ENCODE measurements at places on chromosomes 12 and 14.

GRCh38 chr14:96639550-96639949 lies 137.4 kb downstream of the PAPOLA start:
- DNase-seq: no peak

DNA sequence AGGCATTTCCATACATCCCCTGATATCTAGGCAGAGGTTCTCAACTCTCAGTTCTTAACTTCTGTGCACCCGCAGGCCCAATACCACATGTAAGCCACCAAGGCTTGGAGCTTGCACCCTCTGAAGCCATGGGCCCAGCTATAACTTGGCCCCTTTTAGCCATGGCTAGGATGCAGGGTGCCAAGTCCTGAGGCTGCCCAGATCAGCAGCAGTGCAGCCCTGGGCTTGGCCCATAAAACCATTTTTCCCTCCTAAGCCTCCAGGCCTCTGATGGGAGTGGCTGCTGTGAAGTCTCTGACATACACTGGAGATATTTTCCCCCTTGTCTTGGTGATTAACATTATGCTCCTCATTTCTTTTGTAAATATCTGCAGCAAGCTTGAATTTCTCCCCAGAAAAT lies 110.3 kb upstream of the CNTN1 start:
- no peak for DNase-seq

DNA sequence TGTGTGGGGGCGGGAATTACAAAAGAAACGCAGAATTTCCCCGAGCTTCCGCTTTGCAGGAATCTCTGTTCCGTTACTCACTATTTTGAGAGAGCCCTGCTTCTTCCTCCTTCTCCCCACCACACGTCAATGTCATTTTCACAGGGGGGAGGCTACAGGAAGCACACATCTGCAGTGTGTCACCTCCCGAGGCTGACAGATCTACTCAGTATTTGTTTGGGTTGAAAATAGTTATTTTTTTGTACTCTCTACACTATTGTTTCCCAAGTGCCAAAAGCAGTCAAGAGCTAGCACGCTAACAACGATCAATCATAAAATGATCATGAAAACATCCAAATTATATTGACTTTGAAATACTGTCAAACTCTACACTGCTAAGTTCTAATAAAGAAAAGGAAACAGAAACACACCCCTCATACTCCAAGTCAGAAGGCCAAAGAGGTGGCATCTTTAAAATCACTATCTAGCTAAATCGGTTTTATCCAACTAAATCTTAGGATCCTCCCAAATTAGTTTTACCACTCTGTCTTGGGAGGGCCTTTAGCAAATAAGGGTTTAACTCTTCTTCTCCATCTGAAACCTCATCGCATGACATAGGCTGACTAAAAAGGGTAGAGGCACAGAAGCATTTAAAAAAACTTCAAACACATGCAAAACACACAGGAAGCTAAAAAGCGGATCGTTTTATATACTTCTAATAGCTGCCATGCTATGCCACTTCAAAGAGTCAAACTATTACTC lies 51.8 kb downstream of the FOXN3 start:
- DNase-seq: no peak

DNA sequence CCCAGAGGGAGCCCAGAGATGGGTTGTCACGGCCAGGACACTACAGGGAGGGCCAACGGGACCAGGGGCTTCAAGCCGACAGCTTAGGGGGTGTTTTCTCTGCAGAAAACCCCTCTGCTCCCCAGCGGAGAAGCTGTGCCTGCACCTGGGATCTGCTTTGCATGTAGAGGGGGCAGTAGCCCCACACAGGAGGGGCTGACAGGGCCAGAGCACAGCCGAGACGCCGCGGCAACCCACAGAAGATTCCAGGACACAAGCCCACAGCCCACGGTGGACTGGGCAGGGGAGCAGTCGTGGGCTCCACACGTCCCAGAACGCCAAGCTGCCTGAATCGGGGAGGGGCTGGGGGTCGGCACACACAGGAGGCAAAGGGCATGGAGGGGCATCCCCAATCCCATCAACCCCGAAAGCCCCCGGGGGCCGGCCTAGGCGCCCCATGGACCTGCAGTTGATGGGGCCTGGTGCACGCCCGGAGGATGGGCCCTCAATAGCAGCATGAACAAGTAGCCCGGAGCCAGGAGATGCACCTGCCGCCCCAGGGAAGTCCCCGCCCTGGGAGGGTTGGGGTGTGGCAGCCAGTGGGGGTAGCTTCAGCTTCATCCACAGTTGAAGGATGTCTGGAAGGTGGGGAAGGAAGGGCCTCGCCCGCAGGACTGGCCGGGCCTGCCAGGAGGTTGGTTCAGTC lies 30.5 kb upstream of the TMEM179 start:
- DNase-seq: no peak

DNA sequence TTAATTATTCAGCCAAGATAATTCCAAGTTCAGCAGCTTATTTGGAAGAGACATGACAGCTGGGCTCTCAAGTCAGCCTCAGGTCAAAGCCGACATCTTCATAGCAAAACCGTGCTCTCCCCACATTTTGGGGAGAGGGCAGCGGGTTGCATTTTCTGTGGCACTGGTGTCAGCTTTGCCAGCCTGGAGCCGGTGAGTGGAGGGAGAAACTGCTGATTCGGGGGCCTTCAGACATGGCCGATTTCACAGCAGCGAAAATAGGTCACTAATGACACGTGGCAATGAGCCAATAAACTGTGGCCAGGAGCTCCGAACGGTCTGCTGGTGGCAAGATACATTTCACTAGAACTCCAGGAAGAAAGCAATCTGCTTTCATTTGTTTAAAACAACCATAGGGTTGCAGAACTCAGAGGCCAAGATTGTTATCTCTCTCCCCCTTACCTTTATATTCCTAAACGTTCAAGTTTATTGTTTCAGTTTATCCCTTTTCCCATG lies 173.2 kb downstream of the CAND1 start:
- DNase-seq: peak; percentile 34

GRCh38 chr12:98402091-98402490 lies 113.3 kb upstream of the TMPO start:
- no peak for DNase-seq

DNA sequence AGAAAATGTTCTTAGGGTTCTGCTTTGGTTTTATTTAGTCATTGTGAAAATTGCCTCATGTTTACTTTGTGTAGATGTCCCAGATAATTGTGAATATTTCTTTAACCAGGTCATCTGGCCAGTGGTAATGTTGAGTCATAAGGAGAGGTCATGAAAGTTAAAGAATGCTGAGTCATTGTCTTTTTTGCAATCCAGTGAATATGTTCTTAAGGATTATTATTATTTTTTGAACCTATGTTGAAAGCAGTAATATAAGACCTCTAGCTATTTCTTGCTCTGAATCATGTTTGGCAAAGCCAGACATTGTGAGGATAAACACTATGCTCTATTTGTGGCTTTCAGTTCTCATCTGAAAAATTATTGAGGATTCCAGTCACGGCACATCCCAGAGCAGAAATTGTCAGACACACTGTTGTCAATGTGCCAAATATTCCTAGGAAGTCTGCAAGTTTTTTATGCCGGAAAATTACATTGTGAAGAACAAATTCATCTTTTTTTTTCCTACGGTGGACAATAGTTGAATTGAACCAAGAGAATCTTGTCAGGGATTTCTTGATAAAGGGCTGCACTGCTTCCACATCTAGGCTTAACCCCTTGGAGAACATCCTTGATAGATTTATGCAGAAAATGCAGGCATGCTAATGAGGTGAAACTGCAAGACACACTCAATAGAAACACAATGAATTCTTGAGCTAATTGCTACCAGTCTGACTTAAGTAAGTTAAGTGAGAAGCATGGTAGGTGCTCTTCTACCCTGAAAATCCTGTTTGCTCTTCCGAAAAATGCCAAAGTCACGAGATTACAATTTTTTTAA lies 369.6 kb downstream of the ATP23 start:
- no peak for DNase-seq

- no peak for DNase-seq
These were observed 2.0 kb upstream of the C1QL4 start for GRCh38 chr12:49338830-49339463.

DNA sequence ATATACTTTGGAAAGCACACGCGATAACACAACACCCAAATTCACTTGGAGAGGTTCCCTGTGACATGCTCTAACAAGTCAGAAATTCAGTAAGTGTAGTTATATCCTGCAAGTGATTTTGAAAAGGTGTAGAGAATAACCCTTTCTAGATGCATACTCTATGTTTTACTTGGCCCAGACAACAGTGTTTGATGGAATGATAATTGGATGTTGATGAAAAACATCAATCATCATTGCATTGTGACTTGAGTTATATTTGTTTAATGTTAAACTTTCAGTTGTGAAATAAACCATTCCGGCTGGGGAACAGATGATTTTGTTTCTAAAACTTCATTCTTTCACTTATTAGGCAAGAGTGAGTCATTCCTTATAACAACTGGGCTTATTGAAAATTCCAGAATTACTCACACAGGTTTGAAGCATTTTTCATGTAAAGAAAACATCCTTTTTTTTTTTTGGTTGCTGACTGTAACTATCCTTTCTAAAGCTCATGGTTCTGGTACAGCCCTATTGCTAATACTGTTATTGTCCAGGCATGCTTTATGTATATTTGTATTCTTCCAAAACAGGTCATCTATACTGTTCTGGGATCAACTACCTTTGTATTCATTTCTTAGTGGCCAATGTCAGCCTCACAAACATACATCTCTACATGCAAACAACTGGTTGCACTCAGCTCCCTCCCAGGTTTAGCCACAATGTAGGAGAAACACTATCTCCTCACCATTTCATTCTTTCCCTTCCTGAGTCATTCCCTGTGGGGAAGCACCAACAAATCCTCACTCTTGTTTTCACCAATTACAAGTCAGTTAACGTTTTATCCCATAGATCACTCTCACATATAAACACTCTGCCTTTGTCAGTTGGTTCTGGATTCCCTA lies 121.2 kb upstream of the LRIG3 start:
- no peak for DNase-seq
